ENCODE measurements at places on chromosomes 6 and 20.
A peak's percentile ranks its signal among the peaks of the same experiment; 100 is the strongest.

DNA sequence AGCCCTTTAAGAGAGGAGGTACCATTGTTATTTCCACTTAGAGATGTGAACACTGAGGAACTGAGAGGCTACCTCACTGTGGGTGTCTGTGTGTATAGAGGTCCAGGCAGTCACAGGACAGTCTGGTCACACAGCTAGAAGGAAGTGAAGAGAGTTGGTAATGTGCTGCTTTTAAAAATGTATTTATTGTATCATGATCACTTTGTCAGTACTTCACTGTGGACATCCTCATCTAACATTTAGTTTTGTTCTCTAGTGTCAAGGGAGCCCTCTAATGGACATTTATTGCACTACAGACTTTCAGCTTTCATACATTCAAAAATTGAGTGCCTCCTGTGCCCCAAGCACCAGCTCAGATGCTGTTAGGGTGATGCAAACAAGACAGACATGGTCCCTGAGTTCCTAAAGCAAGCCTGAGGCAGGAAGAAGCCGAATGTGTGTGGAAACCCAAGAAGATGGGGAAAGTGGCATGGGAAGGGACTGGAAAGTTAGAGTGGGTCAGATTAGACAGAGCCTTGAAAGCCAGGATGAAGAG is 123.0 kb downstream of the SLC16A10 start:
- DNase-seq, result no peak

GRCh38 chr6:25297039-25297441 is 17.9 kb downstream of the CARMIL1 start:
- DNase-seq, result no peak

GRCh38 chr6:50661636-50662035 is 51.7 kb upstream of the TFAP2D start:
- no peak for DNase-seq

DNA sequence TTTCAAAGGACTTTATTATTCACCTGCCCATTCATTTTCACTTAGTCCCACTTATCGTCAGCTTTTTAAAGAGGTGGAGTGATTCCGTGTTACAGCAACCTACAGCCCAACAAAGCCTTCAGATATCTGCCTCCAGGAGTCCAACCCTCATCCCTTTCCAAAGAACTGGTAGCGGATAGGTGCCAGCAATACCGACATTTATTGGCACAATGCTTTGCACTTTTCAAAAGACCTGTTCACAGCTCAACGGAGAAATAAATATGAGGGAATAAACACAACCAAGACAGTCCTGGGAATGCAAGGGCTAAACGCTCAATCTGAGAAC is 819 bp upstream of the MTRF1L start:
- no peak for DNase-seq

DNA sequence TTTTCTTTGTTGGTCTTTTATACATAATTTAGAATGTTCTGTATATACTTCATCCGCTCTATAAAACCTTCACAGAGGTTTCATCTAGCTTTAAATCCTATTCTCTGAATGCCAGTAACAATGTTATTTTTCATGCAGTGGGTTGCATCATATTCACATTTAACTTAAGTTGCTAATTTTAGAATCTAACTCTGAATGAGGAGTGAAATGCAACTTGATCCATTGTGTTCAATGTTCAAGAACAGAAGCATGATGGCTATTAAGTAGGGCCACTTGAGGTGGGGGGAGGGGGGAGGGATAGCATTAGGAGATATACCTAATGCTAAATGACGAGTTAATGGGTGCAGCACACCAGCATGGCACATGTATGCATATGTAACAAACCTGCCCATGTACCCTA is 224.5 kb downstream of the NKAIN2 start:
- no peak for DNase-seq

GRCh38 chr6:70140496-70140895 is 162.4 kb downstream of the COL9A1 start:
- DNase-seq, result no peak

DNA sequence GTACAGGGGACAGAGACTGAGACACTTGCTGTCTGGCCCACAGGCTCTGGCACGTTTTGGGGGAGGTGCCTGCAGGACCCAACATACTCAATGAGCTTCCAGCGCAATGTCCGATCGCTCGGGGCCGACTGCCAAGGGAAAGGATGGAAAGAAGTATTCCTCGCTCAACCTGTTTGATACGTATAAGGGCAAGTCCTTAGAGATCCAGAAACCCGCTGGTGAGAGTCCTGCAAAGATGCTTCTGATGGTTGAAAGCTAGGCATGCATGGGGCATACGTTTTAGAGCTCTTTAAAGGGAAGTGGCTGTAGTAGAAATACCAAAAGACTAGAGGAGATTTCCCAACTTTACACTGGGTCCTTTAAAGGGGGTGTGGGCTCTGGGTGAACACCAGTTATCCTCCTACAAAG is 2.2 kb downstream of the PRRC2A start:
- no peak for DNase-seq

DNA sequence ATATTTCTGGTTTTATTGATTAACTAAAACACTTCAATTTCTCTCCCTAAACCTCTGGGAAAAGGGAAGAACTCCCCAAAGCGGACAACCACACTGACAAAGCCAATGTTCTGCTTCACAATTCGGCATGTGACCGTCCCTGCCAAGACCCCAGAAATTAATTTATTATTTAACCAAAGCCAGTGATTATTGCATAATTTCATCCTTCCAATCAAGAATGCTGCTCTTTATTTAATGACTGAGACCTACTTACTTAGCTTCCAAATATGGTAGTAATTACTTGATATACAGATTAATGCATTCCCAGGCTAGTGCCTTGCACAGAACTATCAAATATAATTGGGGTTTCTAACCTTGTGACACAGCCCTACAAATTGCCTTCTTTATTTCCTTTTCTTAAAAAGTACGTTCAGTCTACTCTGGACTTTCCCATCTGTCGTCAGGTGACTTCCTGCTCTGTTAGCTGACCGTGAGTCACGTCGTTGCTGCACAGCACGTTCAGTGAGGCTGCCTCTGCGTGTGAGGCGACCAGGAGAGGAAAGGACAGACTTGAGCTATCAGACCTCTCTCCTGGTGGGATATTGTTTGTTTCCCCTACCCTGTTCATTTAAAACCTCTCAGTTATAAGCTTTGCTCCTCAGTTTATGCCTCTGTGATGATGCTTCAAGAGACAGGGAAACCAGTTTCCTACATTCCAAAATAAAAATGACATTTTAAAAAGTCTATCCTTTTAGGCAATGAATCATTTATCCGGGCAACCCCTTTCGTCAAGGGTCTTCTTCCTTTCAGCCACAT is 55.7 kb upstream of the TNFAIP3 start:
- peak; percentile 65 for DNase-seq

GRCh38 chr20:31897541-31897940 is 27.1 kb downstream of the TTLL9 start:
- DNase-seq, result no peak

GRCh38 chr6:36967757-36968156 is 13.2 kb downstream of the PI16 start:
- DNase-seq, result no peak

DNA sequence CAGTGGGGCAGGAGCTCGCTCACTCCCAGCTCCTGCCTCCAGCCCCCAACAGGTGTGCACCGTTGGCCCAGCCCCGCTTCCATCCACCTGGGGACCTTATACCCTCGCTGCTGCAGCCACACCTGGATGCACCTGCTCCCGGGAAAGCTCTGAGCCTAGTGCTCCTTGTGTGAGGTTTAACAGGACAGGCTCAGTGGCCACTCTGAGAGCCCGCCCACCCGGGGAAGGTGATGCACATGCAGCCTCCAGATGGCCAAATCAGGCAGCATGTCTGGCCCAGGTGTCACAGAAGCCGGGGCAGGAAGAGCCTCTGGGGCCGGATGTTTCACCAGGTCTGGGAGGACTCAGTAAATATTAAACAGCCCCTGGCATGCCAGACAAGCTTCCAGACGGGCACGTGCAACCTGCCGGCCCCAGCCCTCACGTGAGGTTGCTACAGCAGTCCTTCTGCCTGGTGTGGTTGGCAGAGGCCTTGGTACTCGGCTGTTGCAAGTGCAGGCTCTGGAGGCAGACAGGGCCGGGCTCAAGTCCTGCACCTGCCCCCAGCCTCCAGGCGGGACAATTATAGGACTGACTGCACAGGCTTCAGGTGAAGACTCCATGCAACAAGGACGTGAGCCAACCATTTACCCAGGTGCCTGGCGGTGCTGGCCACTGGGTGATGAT is 66.9 kb downstream of the RIPOR3 start:
- no peak for DNase-seq

DNA sequence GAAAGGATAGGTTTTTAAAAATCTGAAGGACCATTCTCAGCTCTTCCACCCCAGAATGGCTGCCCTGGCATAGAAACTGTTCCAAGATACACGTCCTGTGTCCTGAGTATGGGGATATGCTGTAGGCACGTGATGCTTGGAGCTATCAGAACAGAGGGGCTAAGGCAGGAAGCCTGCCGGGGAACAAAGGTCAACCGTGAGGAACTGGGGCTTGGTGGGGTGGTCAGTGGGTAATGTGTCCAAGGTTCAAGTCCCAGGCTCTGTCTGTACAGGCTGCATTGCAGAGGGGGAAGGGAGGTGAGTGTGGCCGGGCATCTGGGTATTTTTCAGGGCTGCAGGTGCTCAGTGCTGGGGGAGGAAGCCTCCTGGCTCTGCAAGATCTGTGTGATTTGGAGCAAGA is 479.6 kb upstream of the CHD6 start:
- no peak for DNase-seq

DNA sequence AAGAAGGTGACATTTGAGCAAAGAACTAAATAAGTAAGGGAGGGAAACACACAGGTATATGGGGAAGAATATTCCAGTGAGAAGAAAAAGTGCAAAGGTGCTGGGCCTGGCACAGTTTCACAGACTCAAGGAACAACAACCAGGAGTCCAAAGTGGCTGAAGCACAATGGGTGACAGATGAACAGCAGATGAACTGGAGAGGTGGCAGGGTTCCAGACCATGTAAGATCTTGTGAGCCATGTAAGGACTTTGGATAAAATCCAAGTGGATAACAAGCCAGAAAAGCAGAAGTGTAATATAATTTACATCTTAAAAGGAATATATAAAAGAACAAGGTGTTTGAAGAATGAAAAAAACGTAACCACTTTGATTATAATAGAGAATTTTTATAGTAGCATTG is 87.9 kb downstream of the MMS22L start:
- no peak for DNase-seq

- DNase-seq, result no peak
Measured at GRCh38 chr20:4633780-4634179, 87.9 kb upstream of the PRND start.

GRCh38 chr20:64224351-64225170 is 31.0 kb upstream of the PCMTD2 start:
- no peak for DNase-seq

- DNase-seq, result no peak
Measured at GRCh38 chr20:41424011-41424410, 57.4 kb upstream of the EMILIN3 start.

- no peak for DNase-seq
Measured at GRCh38 chr6:161394437-161394836, 120.6 kb upstream of the AGPAT4 start.

- no peak for DNase-seq
Measured at GRCh38 chr6:129859524-129859923, 1.6 kb downstream of the TMEM244 start.

GRCh38 chr20:1171461-1172093 is 13.2 kb downstream of the TMEM74B start:
- DNase-seq, result no peak

- DNase-seq, result no peak
Measured at GRCh38 chr6:168035661-168036545, 38.4 kb downstream of the KIF25 start.

DNA sequence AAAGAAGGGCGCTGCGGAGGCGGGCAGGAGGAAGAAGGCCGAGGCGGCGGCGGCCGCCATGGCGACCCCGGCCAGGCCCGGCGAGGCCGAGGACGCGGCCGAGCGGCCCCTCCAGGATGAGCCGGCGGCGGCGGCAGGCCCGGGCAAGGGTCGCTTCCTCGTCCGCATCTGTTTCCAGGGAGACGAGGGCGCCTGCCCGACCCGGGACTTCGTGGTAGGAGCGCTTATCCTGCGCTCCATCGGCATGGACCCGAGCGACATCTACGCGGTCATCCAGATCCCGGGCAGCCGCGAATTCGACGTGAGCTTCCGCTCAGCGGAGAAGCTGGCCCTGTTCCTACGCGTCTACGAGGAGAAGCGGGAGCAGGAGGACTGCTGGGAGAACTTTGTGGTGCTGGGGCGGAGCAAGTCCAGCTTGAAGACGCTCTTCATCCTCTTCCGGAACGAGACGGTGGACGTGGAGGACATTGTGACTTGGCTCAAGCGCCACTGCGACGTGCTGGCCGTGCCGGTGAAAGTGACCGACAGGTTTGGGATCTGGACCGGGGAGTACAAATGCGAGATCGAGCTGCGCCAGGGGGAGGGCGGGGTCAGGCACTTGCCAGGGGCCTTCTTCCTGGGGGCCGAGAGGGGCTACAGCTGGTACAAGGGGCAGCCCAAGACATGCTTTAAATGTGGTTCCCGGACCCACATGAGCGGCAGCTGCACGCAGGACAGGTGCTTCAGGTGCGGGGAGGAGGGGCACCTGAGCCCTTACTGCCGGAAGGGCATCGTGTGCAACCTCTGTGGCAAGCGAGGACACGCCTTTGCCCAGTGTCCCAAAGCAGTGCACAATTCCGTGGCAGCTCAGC is 780 bp downstream of the ZCCHC3 start:
- peak; percentile 15 for DNase-seq

- no peak for DNase-seq
Measured at GRCh38 chr6:112874881-112875280, 527.8 kb downstream of the RFPL4B start.

- no peak for DNase-seq
Measured at GRCh38 chr6:142891454-142891853, 53.5 kb downstream of the HIVEP2 start.

GRCh38 chr20:35387334-35387733 is 24.4 kb downstream of the UQCC1 start:
- no peak for DNase-seq

GRCh38 chr6:124978451-124979293 is 16.4 kb downstream of the RNF217 start:
- no peak for DNase-seq

GRCh38 chr6:143419526-143419925 is 31.0 kb downstream of the ADAT2 start:
- DNase-seq, result no peak

GRCh38 chr6:18441251-18441979 is 54.3 kb downstream of the RNF144B start:
- no peak for DNase-seq

- no peak for DNase-seq
Measured at GRCh38 chr20:46251211-46251673, 57.1 kb downstream of the CDH22 start.
